ENCODE measurements at places on chromosomes 7 and 10.

DNA sequence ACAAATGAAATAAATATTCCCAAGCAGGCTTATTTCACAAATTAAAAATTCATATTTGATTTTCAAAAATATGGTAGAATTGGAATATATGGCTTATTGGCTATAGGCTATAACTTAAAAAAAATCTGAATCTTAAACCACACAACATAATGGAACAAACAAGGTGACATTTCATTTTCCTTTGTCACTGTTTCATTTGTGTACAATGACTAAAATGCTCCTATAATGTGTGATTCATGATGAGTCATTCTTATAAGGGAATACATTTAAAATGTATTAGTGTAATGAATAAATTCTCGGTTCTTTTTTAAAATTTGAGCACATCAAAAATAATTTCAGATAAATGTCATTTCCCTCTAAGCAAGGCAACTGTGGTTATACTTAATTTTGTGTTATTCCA is 148.0 kb upstream of the ANK3 start:
- DNase-seq = peak; percentile 30

GRCh38 chr7:50982626-50983025 is 199.9 kb upstream of the GRB10 start:
- peak; percentile 16 for DNase-seq

- DNase-seq = no peak
These were observed 172.3 kb upstream of the ADO start for GRCh38 chr10:62632071-62632809.

DNA sequence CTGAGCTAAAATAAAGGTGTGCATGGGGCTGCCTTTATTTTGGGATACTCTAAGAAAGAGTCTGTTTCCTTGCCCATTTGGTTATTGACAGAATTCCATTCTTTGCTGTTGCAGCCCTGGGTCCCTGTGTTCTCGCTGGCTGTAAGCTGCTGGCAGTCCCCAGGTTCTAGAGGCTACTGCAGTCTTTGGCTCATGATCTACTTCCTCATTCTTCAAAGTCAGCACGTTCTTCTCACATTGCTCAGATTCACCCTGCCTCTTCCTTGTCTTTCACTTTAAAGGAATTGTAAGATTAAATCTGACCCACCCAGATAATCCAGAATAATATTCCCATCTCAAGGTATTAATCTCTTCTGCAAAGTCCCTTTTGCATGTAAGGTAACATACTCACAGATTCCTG is 620.3 kb downstream of the CCSER2 start:
- DNase-seq = no peak

- DNase-seq = no peak
These were observed 5.5 kb downstream of the ELOVL3 start for GRCh38 chr10:102231357-102232318.

DNA sequence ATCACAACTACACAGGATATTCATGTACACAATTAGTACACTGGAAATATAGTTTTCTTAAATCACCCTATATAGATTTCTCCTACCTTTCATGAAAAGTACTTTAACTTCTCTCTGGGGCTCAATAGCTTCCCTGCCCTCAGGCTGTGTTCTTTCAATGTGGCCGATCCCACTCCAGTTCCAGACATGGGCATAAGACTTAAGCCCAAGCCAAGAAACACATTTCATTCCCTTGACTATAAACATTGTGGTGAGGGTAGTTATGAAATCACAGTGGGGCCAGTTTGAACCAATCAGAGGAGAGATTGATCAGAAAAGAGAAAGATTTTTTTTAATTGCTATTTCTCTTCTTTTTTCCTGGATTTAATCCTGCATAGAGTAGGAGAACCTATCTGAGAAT is 904.6 kb upstream of the SORCS1 start:
- no peak for DNase-seq

GRCh38 chr7:65955718-65956117 is 26.3 kb downstream of the GUSB start:
- DNase-seq = no peak

DNA sequence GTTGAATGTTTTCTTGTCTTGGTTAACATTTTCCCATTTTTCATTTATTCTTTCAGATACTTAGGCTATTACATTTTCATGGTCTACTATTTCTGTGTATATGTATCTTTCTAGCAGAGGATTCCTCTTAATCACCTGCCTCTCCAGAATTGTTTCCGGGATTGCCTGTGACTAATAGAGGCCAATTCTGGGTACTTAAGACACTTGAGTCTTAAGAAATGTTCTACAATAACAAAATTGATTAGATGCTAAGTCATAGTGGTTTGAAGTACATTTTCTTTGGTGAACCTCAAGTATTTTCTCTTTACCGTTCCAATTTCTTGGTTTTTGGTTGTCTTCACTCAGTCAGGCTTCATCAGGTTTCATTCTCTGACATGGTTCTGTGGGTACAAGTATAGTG is 26.4 kb downstream of the BBS9 start:
- DNase-seq = peak; percentile 89

DNA sequence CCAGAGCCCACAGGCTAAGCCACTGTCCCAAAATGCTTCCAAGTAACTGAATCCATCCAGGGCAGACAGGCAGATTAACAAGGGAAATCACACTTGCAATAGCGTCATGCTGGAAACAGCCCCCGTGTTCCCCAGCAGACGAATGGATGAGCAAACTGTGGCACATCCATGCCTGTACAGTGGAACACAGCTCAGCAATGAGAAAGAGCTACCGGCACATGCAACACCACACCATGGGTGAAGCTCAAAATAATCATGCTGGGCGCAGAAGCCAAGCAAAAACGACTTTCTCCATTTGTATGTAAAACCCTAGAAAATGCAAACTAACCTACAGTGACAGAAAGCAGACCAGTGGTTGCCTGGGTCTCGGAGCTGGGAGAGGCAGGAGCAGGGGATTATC is 153.1 kb downstream of the SLIT1 start:
- DNase-seq = no peak

GRCh38 chr7:91579837-91580236 is 300.7 kb downstream of the MTERF1 start:
- no peak for DNase-seq

DNA sequence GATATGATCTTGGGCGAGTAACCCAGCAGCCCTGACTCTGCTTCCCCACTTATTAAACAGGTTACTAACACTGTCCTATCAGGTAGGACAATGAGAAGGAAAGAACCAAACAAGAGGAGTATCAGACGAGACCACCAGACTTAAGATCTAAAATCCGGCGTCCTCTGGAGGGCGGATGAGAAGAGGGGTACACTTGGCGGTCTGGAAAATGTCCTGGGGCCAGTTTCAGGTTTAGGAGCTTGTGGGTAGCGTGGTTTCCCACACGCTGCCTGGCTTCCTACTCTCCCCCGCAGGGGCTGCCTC is 635 bp downstream of the ZNF32 start:
- DNase-seq = no peak

DNA sequence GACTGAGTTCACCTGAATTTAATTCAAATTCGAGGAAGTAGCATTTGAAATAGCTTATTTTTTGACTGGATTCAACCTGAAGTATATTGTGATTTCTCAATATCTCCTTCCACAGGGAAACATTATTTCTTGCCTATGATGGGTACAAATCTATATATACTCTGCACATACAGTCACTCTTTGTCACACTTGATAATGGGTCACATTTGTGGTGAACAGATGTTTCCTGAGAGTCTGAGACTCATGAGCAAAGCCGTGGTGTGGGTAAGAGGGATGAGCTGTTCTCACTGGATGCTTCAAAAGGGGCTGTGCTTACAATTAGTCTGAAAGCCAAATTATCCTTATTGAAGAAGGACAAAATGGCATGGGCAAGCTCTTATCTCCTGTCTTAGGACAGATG is 18.0 kb upstream of the TBXAS1 start:
- DNase-seq = peak; percentile 76

- DNase-seq = no peak
These were observed 140.9 kb downstream of the MBL2 start for GRCh38 chr10:52631648-52632047.

- no peak for DNase-seq
These were observed 8.0 kb downstream of the SAR1A start for GRCh38 chr10:70162151-70162891.

GRCh38 chr7:33842150-33842549 is 63.2 kb upstream of the BMPER start:
- no peak for DNase-seq

- peak; percentile 97 for DNase-seq
These were observed 3.8 kb upstream of the CRCP start for GRCh38 chr7:66110856-66111255.

DNA sequence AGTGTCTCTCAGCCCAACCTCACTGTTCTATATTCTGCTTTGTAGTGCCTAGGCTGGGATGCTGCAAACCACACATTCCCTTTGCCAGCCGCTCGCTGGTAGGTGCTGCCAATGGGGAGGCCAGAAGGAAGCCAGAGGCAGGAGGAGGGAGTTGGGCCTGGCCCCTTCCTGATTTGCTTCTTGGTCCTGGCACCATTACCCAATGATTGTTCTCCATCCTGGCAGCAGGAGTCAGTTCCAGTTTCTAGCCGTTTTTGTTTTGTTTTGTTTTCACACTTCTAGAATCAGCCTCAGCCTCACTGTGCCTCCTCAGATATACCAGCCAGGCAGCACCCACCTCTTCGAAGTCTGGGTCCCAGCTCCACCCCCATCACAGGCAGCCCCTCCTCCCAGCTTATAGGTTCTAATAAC is 27.4 kb upstream of the LOXL4 start:
- DNase-seq = no peak

DNA sequence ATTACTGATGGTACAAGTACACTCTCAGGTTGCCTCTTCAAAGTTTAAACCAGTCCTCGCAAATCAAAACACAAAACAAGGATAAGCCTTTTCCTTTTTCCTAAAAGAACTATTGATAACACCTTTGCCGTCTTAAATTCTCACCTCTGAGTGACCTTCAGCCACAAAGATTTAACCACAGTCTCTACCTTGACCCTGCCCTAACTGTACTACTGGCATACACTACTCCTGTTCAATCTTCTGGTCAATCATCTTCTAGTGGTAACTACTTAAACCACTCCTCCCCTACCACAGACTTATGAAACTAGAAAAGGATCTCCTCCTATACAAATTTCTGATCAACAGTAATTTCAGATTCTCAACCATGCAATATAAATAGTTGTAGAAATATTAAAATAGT is 15.1 kb downstream of the UPF2 start:
- no peak for DNase-seq

- DNase-seq = peak; percentile 64
These were observed 111.0 kb downstream of the EGFR start for GRCh38 chr7:55129541-55130394.

DNA sequence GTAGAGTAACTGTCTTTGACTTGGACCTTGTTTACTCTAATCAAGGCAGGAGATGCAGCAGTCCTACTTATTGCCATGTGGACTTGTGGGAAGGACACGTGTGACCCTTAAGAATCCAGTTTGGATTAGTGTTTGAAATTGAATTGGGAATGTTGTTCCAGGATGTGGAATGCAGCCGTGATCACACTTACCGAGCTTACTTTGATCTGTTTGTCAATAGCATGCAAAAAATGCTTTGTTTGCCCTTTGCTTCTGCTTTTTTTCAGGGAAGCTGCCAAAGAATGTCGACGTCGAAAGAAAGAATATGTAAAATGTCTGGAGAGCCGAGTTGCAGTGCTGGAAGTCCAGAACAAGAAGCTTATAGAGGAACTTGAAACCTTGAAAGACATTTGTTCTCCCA is 84.7 kb downstream of the CREM start:
- no peak for DNase-seq

DNA sequence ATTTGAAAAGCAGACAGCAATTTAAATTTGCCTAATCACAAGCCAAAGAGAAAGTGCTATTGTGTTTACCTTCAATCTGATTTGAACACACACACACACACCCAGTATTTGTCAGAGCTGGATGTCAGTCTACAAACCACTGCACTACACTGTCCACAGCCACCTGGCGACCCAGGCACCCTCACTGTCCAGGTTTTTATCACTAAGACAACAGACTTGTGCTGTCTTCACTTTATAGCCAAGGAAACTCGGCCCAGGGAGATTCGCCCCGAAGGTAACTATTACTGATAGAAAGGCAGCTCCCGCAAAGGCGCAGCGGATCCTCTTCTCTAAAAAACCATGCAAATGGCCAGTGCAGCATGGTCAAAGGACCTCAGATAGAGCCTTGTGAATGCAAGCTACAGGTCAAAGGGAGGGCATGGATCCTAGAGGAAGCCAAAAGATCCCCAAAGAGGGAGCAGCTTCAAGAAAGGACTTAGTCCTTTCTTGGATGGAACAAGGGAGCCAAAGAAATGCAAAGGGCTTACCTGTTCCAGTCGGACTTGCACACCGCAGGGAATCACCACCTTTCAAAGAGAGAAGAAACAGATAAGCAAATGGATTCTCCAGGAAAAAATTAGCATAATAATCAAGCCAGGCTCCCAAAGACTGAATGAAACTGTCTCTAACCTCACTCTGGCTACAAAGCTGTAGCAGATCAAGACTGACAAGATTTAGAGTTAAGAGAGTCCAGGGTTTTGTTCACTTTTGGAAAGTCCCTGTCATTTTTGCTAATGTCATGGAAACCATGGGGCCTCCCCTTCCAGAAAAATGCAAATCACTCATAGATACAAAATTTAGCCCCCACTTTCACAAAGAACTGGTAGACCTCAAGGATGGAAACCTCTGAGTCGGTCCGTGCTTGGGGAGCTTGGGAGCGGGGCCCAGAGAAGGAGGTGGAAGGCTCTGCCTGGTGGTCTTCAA is 101.1 kb downstream of the TNS3 start:
- no peak for DNase-seq

DNA sequence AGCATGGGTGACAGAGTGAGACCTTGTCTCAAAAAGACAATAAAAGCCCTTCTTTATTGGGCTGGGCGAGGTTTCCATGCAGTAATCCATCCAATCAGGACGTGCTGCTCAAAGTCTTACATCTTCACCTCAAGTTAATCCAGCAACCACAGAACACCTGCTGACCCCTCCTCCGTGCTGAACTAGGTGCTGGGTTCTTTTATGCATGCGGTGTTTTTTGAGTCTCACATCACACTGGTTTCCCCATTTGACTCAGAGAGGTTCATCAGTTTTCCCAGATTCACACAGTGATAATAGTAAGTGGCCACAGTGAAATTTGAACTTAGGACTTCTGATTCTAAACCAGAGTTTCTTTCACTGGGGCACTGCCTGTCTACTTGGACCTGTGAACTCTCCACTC is 58.3 kb upstream of the GTF2I start:
- DNase-seq = no peak

DNA sequence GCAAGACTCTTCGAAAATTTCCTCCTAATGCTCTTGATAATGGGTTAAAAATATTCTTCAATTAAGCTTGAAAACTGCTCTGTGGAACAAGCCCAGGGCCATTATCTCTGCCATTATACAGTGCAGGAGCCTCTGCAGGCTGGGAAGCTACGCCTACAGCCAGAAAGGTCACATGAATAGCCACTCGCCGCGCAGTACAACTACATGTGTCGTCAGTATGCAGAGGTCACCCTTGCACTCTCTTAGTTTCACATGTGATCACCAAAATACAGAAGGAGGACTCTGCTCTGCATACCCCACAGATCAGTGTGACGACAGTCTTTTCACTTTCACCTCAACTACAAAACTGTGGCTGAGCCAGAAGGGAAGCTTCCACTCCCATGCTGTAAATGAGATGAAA is 141.8 kb upstream of the C1QL3 start:
- DNase-seq = no peak

- DNase-seq = no peak
These were observed 4.2 kb downstream of the GLRX3 start for GRCh38 chr10:130140425-130140824.

- no peak for DNase-seq
These were observed 137.3 kb downstream of the SORCS3 start for GRCh38 chr10:104778371-104778770.

Measured in LHCN-M2 (cell line).